ENCODE measurements at places on chromosomes 1 and 21. TPM values are rescaled to one million over a fixed set of nuclear protein-coding genes. Genes with fewer than 3 reads are reported as not detected.

DNA sequence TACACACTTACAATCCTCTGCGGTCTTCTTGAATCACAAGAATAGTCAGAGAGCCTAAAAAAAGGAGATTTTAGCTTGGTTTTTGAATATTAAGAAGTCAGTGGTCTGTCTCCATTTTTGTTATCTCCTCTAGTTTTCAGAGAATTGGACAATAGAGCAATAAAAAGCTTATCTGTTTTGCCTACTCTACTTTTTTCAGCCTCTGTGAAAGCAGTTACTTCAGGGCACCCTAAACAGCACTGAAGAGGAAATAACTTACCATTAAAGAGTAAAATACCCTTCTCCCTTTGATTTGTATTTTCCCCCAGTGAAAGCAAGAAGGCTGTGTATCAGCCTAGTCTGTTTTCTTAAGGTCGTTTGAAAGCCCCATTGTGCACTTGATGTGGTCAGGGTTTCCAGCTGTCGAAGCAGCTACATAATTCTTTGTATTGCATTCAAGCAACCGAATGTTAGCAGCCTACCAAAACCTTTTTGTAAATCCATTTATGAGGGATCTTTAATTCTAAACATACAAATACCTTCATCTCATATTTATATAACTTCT lies 1.0 kb downstream of the NTMT2 start:
- H3K4me1 ChIP-seq = no peaks in the 10 kb centered on the region
- H3K4me3 ChIP-seq = no peak overlapping the region
- no peak for DNase-seq
- H3K27me3 ChIP-seq = peaks cover 10% of the 10 kb centered on the region
- H3K36me3 ChIP-seq = no peaks in the 10 kb centered on the region

- DNase-seq = no peak
- H3K27me3 ChIP-seq = no peaks in the 10 kb centered on the region
- H3K4me1 ChIP-seq = peaks cover 36% of the 10 kb centered on the region
- H3K36me3 ChIP-seq = peaks cover 6% of the 10 kb centered on the region
These were observed 52.4 kb upstream of the BCL10 start for GRCh38 chr1:85328713-85329397.

DNA sequence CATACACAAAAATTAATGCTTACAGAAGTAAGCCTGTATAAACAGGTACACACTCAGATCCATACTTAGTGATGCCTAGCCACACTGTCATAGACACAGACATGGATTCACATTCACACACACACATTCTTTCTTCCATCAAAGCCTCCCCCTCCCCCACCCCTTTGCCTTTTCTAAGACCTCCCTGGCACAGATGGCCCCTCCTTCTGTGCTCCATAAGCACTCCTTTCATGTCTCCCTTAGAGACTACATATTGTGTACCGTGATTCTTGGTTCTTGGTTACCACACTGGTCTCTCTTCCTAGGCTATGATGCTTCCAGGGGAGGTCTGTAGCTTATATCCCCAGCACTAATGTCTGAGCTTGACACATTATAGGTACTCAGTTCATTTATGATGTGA lies 2.0 kb upstream of the NHLH2 start:
- DNase-seq = no peak
- no peaks in the 10 kb centered on the region for H3K36me3 ChIP-seq

Gene FABP3
- 0.49 TPM for total RNA-seq

Gene ZC3H11A
- 91.6 TPM for total RNA-seq

GRCh38 chr21:42032968-42033367 lies 22.8 kb upstream of the ZBTB21 start:
- no peak for DNase-seq
- no peak overlapping the region for H3K4me3 ChIP-seq
- H3K27me3 ChIP-seq = no peaks in the 10 kb centered on the region
- H3K36me3 ChIP-seq = no peaks in the 10 kb centered on the region
- peaks cover 7% of the 10 kb centered on the region for H3K4me1 ChIP-seq
- no peak overlapping the region for H3K27ac ChIP-seq

DNA sequence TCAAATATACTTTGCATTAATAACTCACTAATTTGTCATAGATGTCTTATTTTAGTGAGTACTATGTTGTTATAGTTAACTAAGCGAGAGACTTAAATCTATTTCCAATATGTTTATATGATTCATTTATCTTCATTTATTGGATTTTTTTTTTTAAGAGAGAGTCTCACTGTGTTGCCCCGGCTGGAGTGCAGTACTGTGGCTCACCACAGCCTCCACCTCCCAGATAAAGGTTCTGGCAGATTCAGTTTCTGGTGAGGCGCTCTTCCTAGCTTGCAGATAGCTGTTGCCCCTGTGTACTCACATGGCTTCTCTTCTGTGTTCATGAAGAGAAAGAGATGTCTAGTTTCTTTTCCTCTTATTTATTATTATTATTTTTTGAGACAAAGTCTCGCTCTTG lies 43.9 kb downstream of the SNRPE start:
- H3K36me3 ChIP-seq = no peaks in the 10 kb centered on the region
- no peak overlapping the region for H3K27ac ChIP-seq
- H3K4me1 ChIP-seq = no peaks in the 10 kb centered on the region
- no peak overlapping the region for H3K4me3 ChIP-seq

DNA sequence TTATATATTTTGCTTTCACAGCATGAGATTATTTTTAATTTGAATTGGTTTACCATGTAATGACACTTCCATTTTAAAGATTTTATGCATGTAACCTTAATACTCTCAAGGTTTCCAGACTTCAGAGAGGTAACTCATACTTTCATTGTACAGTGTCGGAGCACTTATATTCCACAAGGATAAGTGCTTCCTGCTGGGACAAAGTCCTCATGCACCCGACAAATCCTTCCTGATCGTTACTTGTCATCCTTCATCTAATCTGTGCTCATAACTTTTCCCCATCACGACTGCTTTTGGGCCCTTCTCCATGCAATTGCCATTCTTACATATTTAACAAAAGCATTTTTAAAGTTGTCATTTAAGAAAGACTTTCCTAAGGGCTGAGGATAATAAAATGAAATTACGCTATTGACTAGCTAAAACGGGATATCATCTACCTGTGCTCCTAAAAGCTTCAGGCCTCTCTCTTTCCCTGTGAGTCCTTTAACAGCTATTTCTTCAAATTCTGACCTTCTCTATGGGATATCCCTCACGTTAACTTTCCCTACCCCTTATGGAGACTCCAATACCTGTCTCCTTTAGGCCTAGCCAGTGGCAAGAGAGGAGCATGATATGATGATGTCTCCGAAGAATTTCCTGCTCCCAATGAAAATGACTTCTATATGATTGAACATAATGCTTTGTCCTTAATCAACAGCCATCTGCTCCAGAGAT lies 59.3 kb downstream of the NCAM2 start:
- H3K4me1 ChIP-seq = no peaks in the 10 kb centered on the region
- no peak overlapping the region for H3K4me3 ChIP-seq
- no peaks in the 10 kb centered on the region for H3K27me3 ChIP-seq
- H3K27ac ChIP-seq = no peak overlapping the region
- H3K36me3 ChIP-seq = no peaks in the 10 kb centered on the region

Gene ASTN1
- not detected for total RNA-seq

DNA sequence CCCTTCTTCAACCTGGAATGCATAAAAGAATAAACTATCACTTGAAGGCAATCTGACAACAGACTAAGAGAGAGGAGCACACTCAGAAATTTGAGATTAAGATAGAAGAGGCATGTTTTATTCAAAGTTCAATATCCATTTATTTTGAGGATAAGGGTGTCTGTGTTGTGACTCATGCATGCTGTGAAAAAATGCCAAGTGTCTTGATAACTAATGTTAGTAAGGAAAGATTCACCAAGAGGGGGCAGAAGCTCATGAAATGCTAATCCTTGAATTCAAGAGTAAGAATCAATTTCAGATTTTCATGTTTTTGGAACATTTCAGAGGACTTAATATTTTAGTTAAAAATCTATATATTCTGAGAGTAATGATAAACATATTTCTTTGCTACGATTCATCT lies 94.0 kb downstream of the IFI44 start:
- no peaks in the 10 kb centered on the region for H3K4me1 ChIP-seq
- no peaks in the 10 kb centered on the region for H3K36me3 ChIP-seq
- no peak overlapping the region for H3K27ac ChIP-seq
- DNase-seq = no peak

GRCh38 chr1:174971902-174972301 lies 27.8 kb upstream of the CACYBP start:
- peaks cover 48% of the 10 kb centered on the region for H3K36me3 ChIP-seq
- no peaks in the 10 kb centered on the region for H3K27me3 ChIP-seq
- H3K27ac ChIP-seq = peak overlapping the region; percentile 36
- no peak for DNase-seq

Gene GRHL3
- total RNA-seq = 0.64 TPM

- no peak for DNase-seq
- peaks cover 4% of the 10 kb centered on the region for H3K27me3 ChIP-seq
- peaks cover 16% of the 10 kb centered on the region for H3K4me1 ChIP-seq
- no peaks in the 10 kb centered on the region for H3K36me3 ChIP-seq
- H3K27ac ChIP-seq = peak overlapping the region; percentile 69
- peak overlapping the region; percentile 89 for H3K4me3 ChIP-seq
These were observed 22.9 kb upstream of the DISC1 start for GRCh38 chr1:231603598-231604275.

Gene OR2T11
- 1.7 TPM for total RNA-seq

Gene IL22RA1
- total RNA-seq = 0.09 TPM
